ENCODE measurements at places on chromosomes 5 and 9. TPM values are rescaled to one million over a fixed set of nuclear protein-coding genes. Genes with fewer than 3 reads are reported as not detected.

- no peak for DNase-seq
Observed at GRCh38 chr9:69919461-69920061, 98.9 kb downstream of the CFAP95 start.

GRCh38 chr9:38228331-38229103 lies 159.5 kb upstream of the SHB start:
- no peak for DNase-seq

DNA sequence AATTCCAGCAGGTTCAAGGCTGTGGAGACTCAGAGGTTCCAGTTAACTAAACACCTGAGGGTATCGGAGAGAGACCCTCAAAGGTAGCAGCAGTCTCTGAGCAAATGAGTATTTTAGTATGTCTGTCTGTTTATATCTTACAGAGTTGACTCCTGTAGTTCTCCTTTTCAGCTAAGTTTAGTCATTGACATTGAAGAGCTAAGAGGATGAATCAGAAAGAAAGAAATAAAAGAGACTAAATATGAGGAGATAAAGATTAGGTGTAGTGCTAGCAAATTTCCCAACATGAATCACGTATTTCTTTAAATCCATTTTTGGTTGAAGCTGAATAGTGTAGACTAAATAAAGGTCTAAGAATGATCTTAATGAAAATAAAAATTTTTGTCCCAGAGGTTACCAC lies 474.0 kb upstream of the RGMB start:
- no peak for DNase-seq

DNA sequence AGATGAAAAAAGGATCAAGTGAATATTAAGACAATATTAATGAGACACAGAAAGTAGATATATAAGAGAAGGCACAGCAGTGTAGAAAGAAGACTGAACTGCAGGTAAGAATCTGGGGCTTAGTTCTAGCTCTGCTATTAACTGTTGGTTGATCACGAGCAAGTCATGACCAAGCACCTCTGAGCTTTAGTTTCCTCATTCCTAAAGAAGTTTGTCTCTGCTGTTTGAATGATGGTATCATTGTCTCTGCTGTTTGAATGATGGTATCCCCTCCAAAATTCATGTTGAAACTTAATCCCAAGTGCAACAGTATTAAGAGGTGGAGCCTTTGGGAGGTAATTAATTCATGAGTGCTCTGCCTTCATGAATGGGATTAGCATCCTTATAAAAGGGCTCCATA lies 2.5 kb upstream of the NME5 start:
- DNase-seq: no peak

PCA3 gene
- not detected for polyA plus RNA-seq

GRCh38 chr9:136274786-136275654 lies 28.9 kb downstream of the CCDC187 start:
- no peak for DNase-seq

GRCh38 chr5:157918811-157919742 lies 60.1 kb upstream of the CLINT1 start:
- no peak for DNase-seq

- DNase-seq: no peak
Observed at GRCh38 chr9:117359910-117360309, 54.9 kb downstream of the ASTN2 start.

CDKN2B gene
- polyA plus RNA-seq: 1.5 TPM

OR13C9 gene
- polyA plus RNA-seq: not detected

GRCh38 chr5:134383980-134384697 lies 12.8 kb downstream of the UBE2B start:
- no peak for DNase-seq

PCDHGB1 gene
- 0.10 TPM for polyA plus RNA-seq

DNA sequence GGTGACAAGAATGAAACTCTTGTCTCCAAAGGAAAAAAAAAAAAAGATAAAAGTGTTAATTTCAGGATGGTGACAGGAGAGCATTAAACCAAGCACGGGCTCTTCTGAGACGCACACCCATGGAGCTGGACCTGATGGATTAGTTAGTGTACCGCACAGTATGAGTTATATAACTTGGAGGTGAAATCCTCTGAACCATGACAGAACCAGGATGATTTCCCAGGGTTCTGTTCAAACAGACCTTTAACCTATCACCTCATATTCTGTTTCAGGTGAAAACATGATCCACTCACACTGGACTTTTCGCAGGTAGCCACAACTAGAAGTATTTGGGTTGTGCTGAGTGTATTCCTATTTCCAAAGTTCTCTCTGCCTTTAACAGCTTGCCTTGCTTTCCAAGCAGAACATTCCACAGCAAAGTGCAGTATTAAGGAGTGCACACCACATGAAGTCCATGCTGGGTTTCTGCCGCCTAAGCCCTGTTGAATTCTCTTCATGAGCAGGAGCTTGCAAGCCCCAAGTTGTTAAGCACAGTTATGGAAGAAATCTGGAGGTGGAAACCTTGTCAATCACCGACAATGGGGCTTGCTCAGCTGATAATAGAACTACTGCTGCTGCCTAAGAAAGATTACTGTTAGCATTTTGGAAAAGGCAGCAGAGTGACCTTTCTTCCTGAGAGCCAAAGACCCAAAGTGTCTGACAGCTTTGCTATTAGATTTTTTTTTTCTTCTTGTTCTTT lies 461.7 kb downstream of the TLE1 start:
- no peak for DNase-seq

GRCh38 chr9:22508790-22509189 lies 62.2 kb downstream of the DMRTA1 start:
- no peak for DNase-seq

CD180 gene
- 11.6 TPM for polyA plus RNA-seq

GRCh38 chr9:136367296-136368145 lies 4.0 kb upstream of the DNLZ start:
- no peak for DNase-seq

DNA sequence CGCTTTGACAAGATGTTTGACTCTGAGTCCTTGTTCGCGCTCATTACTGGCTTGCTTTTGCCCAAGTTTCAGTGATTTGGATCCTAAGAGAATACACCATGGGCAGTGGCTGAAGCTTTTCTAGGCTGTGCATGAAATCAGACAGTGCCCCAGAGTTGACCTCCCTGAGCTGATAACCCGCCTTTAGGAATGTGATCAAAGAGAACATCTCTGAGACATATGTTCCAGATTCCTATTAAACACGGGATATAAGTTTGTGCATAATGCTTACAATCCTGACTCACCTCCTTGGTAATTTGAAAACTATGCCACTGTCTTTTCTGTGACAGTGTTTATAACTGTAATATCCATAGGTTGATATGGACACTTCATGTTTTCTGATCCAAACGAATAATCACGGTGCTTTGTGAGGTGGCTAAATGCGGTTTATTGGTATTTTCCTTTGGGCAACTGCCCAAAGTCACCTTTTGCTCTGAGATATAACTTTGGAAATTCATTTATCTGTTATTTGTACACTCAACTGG lies 732.9 kb downstream of the MTRR start:
- no peak for DNase-seq

PLAC8L1 gene
- 0.41 TPM for polyA plus RNA-seq

GRCh38 chr5:180639741-180640610 lies 9.4 kb downstream of the FLT4 start:
- peak; percentile 70 for DNase-seq

- no peak for DNase-seq
Observed at GRCh38 chr5:149641000-149641576, 59.8 kb downstream of the ARHGEF37 start.

- DNase-seq: no peak
Observed at GRCh38 chr5:143214890-143215289, 188.6 kb downstream of the NR3C1 start.

SARDH gene
- 1.3 TPM for polyA plus RNA-seq

TXNDC8 gene
- not detected for polyA plus RNA-seq

GFI1B gene
- 0.19 TPM for polyA plus RNA-seq

DNA sequence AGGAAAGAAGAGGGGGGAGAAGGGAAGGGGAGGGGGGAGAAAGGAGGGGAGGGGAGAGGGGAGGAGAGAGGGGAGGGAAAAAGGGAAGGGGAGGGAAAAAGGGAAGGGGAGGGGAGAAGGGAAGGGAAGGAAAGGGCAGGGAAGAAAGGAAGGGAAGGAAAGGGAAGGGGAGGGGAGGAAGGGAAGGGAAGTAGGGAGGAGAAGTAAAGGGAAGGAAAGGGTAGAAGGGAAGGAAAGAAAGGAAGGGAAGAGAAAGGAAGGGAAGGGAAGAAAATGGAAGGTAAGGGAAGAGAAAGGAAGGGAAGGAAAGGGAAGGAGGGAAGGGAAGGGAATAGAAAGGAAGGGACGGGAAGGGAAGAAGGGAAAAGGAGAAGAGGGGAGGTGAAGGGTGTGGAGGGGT lies 248.2 kb downstream of the EBF1 start:
- no peak for DNase-seq

- no peak for DNase-seq
Observed at GRCh38 chr5:43171926-43172325, 20.1 kb upstream of the NIM1K start.

DNA sequence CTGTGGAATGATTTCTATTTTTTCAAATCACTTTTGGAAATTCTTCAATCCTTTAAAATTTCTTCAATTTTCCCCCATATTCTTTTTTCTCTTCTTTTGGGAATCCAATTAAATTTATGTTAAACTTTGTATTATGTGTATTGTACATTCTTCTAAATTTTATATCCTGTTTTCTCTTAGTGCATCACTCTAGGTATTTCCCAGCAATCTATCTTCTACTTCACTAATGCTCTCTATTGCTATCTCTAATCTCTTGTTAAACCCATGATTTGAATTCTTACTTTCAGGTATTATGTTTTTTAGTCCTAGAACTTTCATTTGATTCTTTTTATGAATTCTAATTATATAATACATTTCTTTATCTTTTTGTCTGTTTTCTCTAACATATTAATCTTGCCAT lies 23.4 kb upstream of the SLC24A2 start:
- no peak for DNase-seq

DNA sequence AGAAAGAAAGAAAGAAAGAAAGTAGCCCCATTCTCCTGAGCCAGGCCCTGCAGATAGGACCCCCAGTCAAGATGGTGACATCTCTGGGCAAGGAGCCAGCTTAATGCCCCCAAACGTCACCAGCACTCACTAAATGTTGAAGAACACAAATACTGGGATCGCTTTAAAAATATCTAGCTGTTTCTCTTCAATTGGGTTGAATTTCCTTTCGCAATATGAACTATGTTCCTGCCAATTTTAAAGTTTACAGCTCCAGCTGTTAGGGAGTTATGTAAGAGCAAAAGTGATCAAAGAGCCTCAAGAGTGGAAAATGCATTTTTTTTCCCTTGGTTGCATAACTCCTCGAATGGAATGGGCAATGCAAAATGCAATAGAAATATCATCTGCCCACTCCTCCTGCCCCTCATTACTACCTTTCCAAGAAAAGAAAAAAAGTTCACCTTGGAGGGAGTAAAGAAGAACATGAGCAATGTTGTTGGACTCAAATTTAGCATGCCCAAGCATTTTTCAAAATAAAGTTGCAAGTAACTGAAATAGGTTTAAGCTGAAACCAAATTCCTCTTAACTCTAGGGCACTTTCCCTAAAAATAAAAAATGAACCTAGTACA lies 244.2 kb upstream of the PIK3R1 start:
- DNase-seq: no peak

DNA sequence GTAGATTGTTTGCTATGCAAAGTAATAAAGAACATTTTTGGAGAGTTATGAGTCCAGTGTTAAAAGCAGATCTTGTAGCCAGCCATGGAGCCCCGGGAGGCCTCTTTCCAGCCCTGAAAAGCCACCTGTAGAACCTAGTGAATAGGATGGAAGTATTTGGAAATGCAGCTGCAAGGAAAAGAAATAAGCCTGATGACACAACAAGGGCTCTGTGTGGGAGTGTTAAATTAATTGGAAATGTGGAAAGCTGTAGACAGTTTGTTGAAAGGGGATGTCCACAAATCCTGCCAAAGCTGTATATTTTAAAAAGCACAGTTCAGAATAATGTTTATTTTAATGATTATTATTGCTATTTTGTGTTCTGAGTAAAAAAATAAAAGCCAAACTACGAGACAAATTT lies 152.5 kb upstream of the GHR start:
- DNase-seq: no peak

GRCh38 chr9:124216474-124217176 lies 41.1 kb upstream of the NEK6 start:
- DNase-seq: peak; percentile 93

MVB12B gene
- polyA plus RNA-seq: 8.2 TPM

GRCh38 chr5:130061746-130062145 lies 157.5 kb downstream of the CHSY3 start:
- DNase-seq: no peak

GRCh38 chr9:13580760-13581159 lies 301.3 kb upstream of the MPDZ start:
- DNase-seq: no peak

DNA sequence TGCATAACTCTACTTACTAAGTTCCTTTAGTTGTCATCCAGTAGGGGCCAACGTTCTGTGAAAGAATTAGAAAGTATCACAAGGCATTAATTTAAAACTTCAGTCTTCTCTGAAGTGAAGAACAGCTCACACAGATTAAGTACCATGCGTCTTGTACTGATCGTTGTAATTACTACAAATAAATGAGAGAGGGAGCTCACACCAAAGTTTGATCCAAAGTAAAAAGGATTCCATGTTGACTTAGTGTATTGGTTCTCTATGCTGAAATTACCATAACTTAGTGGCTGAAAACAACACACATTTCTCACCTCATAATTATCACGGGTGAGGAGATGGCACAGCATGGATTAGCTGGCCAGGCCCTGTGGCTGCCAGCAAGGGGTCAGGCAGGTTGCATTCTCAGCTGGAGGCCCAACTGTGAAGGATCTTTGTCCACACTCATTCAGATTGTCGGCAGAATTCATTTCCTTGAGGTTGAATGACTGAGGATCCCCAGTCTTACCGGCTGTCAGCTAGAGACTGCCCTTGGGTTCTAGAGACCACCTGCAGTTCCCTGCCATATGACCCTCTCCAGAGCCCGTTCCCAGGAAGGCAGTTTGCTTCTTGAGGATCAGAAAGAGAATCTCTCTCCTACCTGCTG lies 169.1 kb downstream of the YTHDC2 start:
- DNase-seq: no peak

GRCh38 chr9:70040376-70040903 lies 3.2 kb upstream of the MAMDC2 start:
- no peak for DNase-seq

- peak; percentile 99 for DNase-seq
Observed at GRCh38 chr9:111631214-111631971, at the start of gene DNAJC25. DNAJC25 (plus strand) TSS chr9:111631334; CDS start chr9:111631408, 74 bp downstream.

WHRN gene
- polyA plus RNA-seq: 3.7 TPM

- no peak for DNase-seq
Observed at GRCh38 chr9:19154135-19154612, 26.9 kb upstream of the PLIN2 start.

DNA sequence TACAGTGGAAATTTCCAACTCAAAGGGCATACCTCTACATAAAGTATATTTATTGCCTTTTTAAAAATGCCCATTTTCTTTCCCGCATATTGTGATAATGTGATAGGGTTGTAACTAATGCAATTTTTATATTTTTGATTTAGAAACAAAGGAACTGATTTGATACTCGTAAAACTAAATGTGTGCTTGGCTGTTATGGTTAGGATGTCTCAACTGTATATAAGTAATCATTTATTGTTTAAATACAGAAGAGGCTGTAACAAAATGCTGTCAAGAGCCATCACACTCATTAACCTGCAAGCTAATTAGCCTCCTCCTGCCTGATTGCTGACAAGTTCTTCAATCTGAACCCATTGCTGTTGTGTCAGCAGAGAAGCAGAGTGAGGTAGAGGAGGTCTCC lies 149.2 kb downstream of the PBX3 start:
- DNase-seq: no peak

NPDC1 gene
- 104 TPM for polyA plus RNA-seq

GRCh38 chr5:56564541-56565282 lies 250.6 kb upstream of the MAP3K1 start:
- DNase-seq: no peak

- no peak for DNase-seq
Observed at GRCh38 chr5:71932131-71932654, 175.1 kb upstream of the MAP1B start.

GRCh38 chr5:62473209-62473608 lies 60.6 kb downstream of the IPO11 start:
- DNase-seq: no peak

SPINK9 gene
- polyA plus RNA-seq: not detected
